Chondrocyte (in vitro differentiated cells): ENCODE measurements at places on chromosomes 3 and 15.

- DNase-seq = no peak
Measured at GRCh38 chr3:130459944-130460343, 57.0 kb upstream of the COL6A6 start.

- DNase-seq = no peak
Measured at GRCh38 chr3:105322570-105323273, 44.0 kb upstream of the ALCAM start.

GRCh38 chr3:23404246-23404645 lies 201.1 kb downstream of the UBE2E2 start:
- no peak for DNase-seq

- no peak for DNase-seq
Measured at GRCh38 chr3:184525337-184526087, 36.1 kb upstream of the EPHB3 start.

- no peak for DNase-seq
Measured at GRCh38 chr15:43911235-43911781, 84.5 kb downstream of the WDR76 start.

- no peak for DNase-seq
Measured at GRCh38 chr3:153783106-153783505, 338.1 kb upstream of the ARHGEF26 start.

- no peak for DNase-seq
Measured at GRCh38 chr3:61562042-61562720, 810 bp downstream of the PTPRG start.
